ENCODE measurements at places on chromosomes 16 and 17. TPM values are rescaled to one million over a fixed set of nuclear protein-coding genes. Genes with fewer than 3 reads are reported as not detected.

Gene KIFC3
- total RNA-seq = 43.5 TPM

Gene KRTAP4-6
- not detected for total RNA-seq

Gene GSG1L2
- total RNA-seq = not detected

Gene SLC25A19
- 12.3 TPM for total RNA-seq

Gene SSTR5
- not detected for total RNA-seq

Gene HOXB8
- total RNA-seq = 3.6 TPM

Gene TXNDC17
- 138 TPM for total RNA-seq

Gene OR1D2
- not detected for total RNA-seq

Gene PTX4
- not detected for total RNA-seq

Gene HCRT
- total RNA-seq = not detected

Gene KRT20
- not detected for total RNA-seq

Gene SRCIN1
- not detected for total RNA-seq

Gene AIPL1
- total RNA-seq = not detected

Gene SCARF1
- total RNA-seq = 115 TPM

Gene ITGB4
- 0.97 TPM for total RNA-seq

Gene PDILT
- total RNA-seq = not detected

Gene CCL1
- total RNA-seq = not detected

Gene ACSF3
- 28.6 TPM for total RNA-seq

Gene SMYD4
- total RNA-seq = 10.0 TPM

Gene KRTAP2-2
- not detected for total RNA-seq

Gene ODAD4
- total RNA-seq = 0.32 TPM

Gene WNT3
- total RNA-seq = 1.2 TPM

Gene AOC2
- total RNA-seq = 0.46 TPM

Gene IKZF3
- total RNA-seq = not detected

Gene TPPP3
- 0.15 TPM for total RNA-seq

Gene MYCBPAP
- 1.4 TPM for total RNA-seq

Gene KRT28
- total RNA-seq = not detected

Gene PRKCB
- not detected for total RNA-seq

Gene RNF222
- not detected for total RNA-seq

Gene KCNG4
- not detected for total RNA-seq

Gene HOXB1
- total RNA-seq = not detected

All from epithelial cell of umbilical artery (primary cell).